ENCODE measurements at places on chromosomes 6 and 20. TPM values are rescaled to one million over a fixed set of nuclear protein-coding genes. Genes with fewer than 3 reads are reported as not detected.

Gene PKIB
- polyA plus RNA-seq = 2.7 TPM

Gene PACSIN1
- polyA plus RNA-seq = 1.0 TPM

Gene SLC22A7
- polyA plus RNA-seq = not detected

Gene TNFRSF6B
- polyA plus RNA-seq = 43.3 TPM

Gene C6orf132
- polyA plus RNA-seq = 1.4 TPM

Gene LTB
- 6.7 TPM for polyA plus RNA-seq

Gene COL19A1
- polyA plus RNA-seq = 0.32 TPM

Gene OLIG3
- not detected for polyA plus RNA-seq

Gene SCUBE3
- polyA plus RNA-seq = 2.9 TPM

Gene DLK2
- polyA plus RNA-seq = 1.0 TPM

Gene COX4I2
- polyA plus RNA-seq = 0.26 TPM

Gene ELOVL5
- polyA plus RNA-seq = 33.3 TPM

Gene VTA1
- 10.5 TPM for polyA plus RNA-seq

Gene SNAI1
- 13.2 TPM for polyA plus RNA-seq

Gene PAK1IP1
- 6.7 TPM for polyA plus RNA-seq

Gene ZNF322
- 22.5 TPM for polyA plus RNA-seq

Gene KIAA0408
- 3.1 TPM for polyA plus RNA-seq

Gene GPR6
- polyA plus RNA-seq = not detected

Gene PTK6
- polyA plus RNA-seq = 0.72 TPM

Gene PFDN6
- polyA plus RNA-seq = 713 TPM

Gene FRMD1
- polyA plus RNA-seq = 0.30 TPM

Gene ZFP57
- 1.9 TPM for polyA plus RNA-seq

Gene AURKA
- 1.3 TPM for polyA plus RNA-seq

Gene ZNF311
- 2.6 TPM for polyA plus RNA-seq

All from adrenal gland (tissue), 19 donors.